ENCODE measurements at places on chromosomes 3 and 15. TPM values are rescaled to one million over a fixed set of nuclear protein-coding genes. Genes with fewer than 3 reads are reported as not detected.

HHLA2 gene
- 226 TPM for total RNA-seq

- H3K27me3 ChIP-seq: no peaks in the 10 kb centered on the region
- DNase-seq: peak; percentile 45
- no peak overlapping the region for H3K4me3 ChIP-seq
- peaks cover 18% of the 10 kb centered on the region for H3K4me1 ChIP-seq
- peak overlapping the region; percentile 68 for H3K27ac ChIP-seq
- H3K36me3 ChIP-seq: no peaks in the 10 kb centered on the region
These were observed 131.3 kb downstream of the PLD1 start for GRCh38 chr3:171678971-171679492.

DNA sequence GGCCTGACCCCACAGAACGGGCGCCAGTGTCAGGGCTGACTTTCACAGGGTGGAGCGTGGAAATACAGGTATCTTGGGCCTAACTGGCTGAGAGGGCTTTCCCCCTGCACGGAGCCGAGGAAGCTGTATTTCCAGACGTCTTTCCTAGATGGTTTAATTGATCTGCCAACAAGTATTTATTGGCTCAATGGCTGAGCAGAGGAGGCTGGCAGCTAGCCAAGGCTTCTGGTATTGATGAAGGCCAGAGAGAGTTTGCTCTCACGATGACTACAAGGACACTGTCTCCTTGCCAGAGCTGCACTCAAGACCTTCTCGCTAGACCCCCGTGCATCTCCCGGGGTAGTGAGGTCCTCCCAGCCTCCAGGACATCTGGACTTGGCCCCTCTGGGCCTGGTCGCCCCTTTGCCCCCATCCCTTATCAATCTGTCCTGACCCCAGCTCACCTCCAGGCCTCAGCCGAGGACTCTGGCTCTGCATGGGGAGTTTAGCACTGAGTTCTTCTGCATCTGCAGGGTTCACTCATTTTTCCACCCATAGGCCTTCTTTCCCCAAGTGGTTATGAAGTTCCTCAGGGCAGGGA, 20.6 kb downstream of the SPSB4 start:
- no peaks in the 10 kb centered on the region for H3K27me3 ChIP-seq
- no peaks in the 10 kb centered on the region for H3K4me1 ChIP-seq
- no peak for DNase-seq
- no peak overlapping the region for H3K27ac ChIP-seq
- no peak overlapping the region for H3K4me3 ChIP-seq

DNA sequence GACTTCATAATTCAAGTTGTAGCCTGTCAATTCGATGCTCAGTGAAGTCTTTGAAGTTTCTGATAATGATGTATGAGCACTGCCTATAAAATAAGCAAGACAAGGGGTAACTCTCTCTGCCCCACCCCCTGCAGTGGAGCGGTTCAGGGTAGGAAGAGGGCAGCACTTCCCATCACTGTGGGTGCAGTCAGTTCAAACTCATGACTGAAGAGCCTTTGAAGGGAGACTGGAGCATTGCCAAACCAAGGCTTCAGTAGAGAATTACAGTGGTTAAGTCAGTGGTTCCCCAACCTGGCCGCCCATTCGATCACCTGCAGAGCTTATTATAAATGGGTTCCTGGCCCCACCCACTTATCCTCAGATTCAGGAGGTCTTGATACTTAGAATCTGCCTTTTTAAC, 190.6 kb downstream of the SHQ1 start:
- no peak for DNase-seq
- H3K27ac ChIP-seq: no peak overlapping the region
- H3K36me3 ChIP-seq: no peaks in the 10 kb centered on the region
- no peaks in the 10 kb centered on the region for H3K4me1 ChIP-seq
- peaks cover 15% of the 10 kb centered on the region for H3K27me3 ChIP-seq

- no peaks in the 10 kb centered on the region for H3K36me3 ChIP-seq
- peak; percentile 63 for DNase-seq
- H3K27me3 ChIP-seq: peaks cover 66% of the 10 kb centered on the region
- H3K4me1 ChIP-seq: no peaks in the 10 kb centered on the region
- peak overlapping the region; percentile 91 for H3K27ac ChIP-seq
- peak overlapping the region; percentile 49 for H3K4me3 ChIP-seq
These were observed 16.3 kb downstream of the RGMA start for GRCh38 chr15:93072411-93073394.

Measured in transverse colon (tissue), 4 donors.